ENCODE measurements at places on chromosomes 7 and 10.
A peak's percentile ranks its signal among the peaks of the same experiment; 100 is the strongest.

GRCh38 chr7:148503900-148504487 is 86.6 kb upstream of the C7orf33 start:
- no peak for DNase-seq
- no peak overlapping the region for H3K27ac ChIP-seq
- no peaks in the 10 kb centered on the region for H3K36me3 ChIP-seq
- H3K27me3 ChIP-seq: no peaks in the 10 kb centered on the region
- H3K4me3 ChIP-seq: no peak overlapping the region

DNA sequence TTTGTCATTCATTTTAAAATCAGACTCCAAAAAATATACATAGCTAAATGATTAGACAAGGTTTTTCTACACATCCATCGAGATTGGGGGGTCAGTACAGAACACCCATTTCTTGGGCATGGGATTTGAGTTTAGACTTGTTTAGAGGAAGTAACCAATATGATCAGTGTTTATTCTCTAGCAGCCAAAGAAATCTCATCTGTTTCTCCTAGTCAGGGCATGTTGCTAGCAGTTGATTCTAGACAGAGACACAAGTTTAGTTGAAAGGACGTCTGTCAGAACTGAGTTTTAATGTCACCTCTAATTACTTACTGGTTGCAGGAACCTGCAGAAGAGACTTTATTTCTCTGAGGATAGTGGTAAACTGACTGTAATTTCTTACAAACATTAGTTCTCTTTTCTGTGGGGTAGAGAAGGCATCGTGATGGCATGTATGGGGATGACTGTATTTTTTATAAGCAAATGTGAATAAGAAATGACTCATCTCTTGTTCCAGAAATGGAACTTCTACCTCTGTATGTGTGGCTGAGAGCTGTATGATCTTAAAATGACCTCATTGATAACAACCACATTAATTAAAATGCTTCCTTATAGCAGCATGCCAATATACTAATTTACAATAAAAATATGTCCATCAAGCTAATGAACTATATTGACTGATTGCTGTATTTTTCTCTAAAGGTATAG is 30.6 kb upstream of the RHOBTB1 start:
- peaks cover 59% of the 10 kb centered on the region for H3K4me1 ChIP-seq
- H3K27me3 ChIP-seq: no peaks in the 10 kb centered on the region
- H3K27ac ChIP-seq: peak overlapping the region; percentile 9
- H3K36me3 ChIP-seq: peaks cover 5% of the 10 kb centered on the region
- no peak for DNase-seq

GRCh38 chr10:124706462-124707143 is 37.6 kb downstream of the FAM53B start:
- H3K27ac ChIP-seq: peak overlapping the region; percentile 66
- peaks cover 65% of the 10 kb centered on the region for H3K4me1 ChIP-seq
- no peaks in the 10 kb centered on the region for H3K36me3 ChIP-seq
- DNase-seq: no peak

- no peaks in the 10 kb centered on the region for H3K36me3 ChIP-seq
- DNase-seq: peak; percentile 74
- H3K4me3 ChIP-seq: no peak overlapping the region
- H3K27me3 ChIP-seq: peaks cover 3% of the 10 kb centered on the region
These were observed 70.8 kb downstream of the XPNPEP1 start for GRCh38 chr10:109852475-109853037.

DNA sequence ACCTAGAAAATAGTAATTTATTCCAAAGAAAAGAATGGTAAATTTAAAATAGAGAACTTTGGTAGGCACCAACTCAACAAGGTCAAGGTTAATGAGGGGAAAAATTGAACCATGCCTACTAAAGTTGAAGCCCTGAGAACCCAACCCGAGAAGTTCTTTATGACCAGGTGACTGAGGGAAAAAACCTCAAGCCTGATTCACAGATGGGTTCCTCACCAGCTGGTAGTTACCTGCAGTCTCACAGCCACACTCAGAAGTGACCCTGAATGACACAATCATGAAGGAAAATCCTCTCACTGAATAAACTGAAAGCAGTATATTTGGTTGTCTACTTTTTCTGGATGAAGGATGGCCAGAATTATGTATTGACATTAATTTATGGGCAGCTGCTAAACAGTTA is 7.0 kb downstream of the C10orf67 start:
- H3K27ac ChIP-seq: no peak overlapping the region
- no peak for DNase-seq
- H3K4me3 ChIP-seq: no peak overlapping the region
- H3K36me3 ChIP-seq: no peaks in the 10 kb centered on the region

DNA sequence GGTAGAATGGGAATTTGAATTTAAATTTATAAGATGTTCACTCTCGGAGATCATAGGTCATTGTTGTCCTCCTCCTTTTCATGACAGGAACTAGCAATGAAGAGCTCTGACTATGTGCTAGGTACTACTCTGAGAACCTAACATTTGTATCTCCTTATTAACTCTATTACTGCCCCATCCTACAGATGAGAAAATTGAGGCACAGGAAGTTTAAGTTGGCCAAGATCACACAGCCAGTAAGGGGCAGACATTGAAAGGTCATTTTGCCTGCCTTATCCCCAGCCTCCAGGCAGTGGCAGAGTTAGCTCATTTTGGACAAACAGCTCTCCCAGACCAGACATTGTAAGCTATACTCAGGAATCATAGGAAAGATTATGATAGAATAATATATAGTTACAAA is 6.0 kb downstream of the SRGN start:
- no peaks in the 10 kb centered on the region for H3K27me3 ChIP-seq
- H3K4me3 ChIP-seq: no peak overlapping the region
- H3K4me1 ChIP-seq: no peaks in the 10 kb centered on the region
- no peak overlapping the region for H3K27ac ChIP-seq

DNA sequence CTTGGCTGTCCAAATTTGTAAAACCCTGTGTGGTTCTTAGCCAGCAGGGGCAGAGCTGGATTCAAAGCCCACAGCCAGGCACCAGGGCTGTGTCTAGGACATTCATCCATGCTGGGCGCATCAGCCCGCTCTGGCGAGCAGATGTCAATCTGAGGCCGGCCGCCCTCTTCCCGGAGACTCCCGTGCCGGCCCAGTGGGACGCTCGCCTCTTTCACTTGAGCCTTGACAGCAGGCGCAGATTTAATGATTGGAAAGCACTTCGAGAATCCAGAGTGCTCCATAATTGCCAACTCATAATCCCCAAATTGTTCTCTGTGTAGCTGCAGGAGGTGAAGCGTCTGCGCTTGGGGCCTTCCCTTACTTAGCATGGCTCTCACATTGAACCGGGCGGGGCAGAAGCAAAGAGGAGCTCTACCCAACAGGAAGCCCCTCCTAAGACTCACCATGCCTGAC is 36.7 kb downstream of the SLIT1 start:
- H3K36me3 ChIP-seq: no peaks in the 10 kb centered on the region
- DNase-seq: no peak
- H3K4me3 ChIP-seq: no peak overlapping the region
- H3K4me1 ChIP-seq: peaks cover 1% of the 10 kb centered on the region

DNA sequence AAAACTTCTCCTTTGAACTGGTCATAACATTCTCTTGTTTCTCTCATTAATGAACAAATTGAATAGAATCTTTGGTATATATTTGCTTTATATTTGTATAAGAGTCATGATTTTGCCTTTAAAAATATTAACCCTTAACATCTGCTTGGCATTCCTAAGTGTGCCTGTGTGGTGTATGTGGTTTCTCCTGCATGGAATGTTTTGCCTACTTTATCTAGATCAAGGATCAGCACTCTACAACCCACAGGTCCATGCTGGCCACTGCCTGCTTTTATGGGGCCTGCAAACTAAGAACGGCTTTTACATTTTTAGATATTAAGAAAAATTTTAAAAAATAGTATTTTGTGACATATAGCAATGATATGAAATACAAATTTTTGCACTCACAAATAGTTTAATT is 4.3 kb upstream of the LAMB4 start:
- no peak overlapping the region for H3K27ac ChIP-seq
- H3K27me3 ChIP-seq: no peaks in the 10 kb centered on the region
- H3K4me3 ChIP-seq: no peak overlapping the region
- no peaks in the 10 kb centered on the region for H3K36me3 ChIP-seq

- H3K4me3 ChIP-seq: no peak overlapping the region
- no peaks in the 10 kb centered on the region for H3K36me3 ChIP-seq
- H3K4me1 ChIP-seq: peaks cover 42% of the 10 kb centered on the region
- H3K27me3 ChIP-seq: no peaks in the 10 kb centered on the region
- no peak overlapping the region for H3K27ac ChIP-seq
These were observed 181.3 kb upstream of the PRPS1L1 start for GRCh38 chr7:18208921-18209320.

DNA sequence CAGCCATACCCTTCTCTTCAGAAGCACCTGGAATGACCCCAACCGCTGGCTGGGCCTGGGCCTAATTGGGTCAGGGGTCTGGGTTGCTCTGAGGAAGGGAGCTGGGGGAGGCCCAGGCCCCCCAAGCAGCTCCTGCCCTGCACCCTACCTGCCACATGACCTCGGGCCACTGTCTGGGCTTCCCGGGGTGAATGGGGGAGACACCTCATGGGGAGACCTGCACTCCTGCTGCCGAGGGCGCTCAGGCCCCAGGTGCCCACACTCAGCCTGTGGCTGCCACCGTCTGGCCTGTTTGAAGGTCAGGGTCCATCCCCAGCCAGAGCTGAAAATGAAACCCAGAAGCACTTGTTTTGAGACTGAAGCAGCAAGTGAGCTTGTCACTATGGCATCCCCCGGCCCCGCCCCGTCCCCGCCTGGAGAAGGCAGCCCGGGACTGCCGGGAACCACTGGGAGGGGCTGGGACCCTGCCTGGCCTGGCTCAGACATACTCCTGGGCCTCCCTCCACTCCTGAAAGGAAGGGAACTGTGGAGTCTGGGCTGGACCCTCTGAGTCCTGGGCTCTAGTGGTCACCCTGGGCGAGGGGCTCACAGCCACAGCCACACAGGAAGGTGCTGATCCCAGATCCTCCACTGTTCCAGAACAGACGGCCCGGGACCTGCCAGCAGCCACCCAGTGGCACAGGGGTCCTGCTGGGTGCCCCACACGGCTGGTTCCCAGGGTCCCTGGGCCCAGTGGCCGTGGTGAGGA is 7.4 kb upstream of the MICALL2 start:
- H3K27ac ChIP-seq: peak overlapping the region; percentile 47
- H3K36me3 ChIP-seq: no peaks in the 10 kb centered on the region
- H3K4me1 ChIP-seq: peaks cover 14% of the 10 kb centered on the region
- peak; percentile 67 for DNase-seq

DNA sequence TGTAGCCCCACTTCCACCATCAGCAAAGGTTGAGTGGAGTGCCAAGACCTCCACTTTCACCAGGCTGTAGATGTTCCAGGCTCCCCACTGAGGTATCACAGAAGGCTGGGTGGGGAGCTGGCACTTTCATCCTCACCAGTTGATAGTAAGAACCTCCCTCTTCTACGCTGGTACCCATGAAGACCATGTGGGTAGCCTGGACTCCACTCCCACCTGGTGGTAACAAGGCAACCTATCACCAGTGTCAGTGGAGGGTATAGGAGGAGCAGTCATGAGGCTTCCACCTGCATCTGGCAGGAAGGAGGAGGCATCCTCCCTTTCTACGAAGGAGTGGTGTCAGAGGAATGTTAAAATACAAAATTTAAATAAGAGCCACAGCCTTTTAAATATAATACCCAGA is 4.4 kb downstream of the SMIM30 start:
- peaks cover 20% of the 10 kb centered on the region for H3K36me3 ChIP-seq
- no peak for DNase-seq
- peaks cover 20% of the 10 kb centered on the region for H3K4me1 ChIP-seq
- H3K27ac ChIP-seq: no peak overlapping the region
- H3K4me3 ChIP-seq: no peak overlapping the region

DNA sequence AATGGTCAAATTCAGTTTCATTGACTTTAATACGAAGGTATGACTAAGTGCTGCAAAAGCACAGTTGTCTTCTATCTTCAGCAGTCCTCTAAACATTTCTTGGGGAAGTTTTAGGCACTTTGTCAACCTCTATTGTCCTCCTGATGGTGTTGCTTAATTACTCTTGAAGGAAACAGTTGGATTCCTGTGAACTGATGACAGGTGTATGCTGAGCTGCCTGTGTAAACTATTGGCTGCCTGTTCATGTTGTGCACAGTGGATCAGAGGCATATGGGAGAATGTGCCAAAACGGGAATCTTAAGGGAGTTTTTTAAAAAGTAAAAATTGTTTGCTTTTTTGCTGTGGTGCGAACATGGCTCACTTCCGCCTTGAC is 221.0 kb downstream of the AUTS2 start:
- H3K4me3 ChIP-seq: no peak overlapping the region
- H3K27me3 ChIP-seq: no peaks in the 10 kb centered on the region
- H3K27ac ChIP-seq: no peak overlapping the region
- H3K4me1 ChIP-seq: peaks cover 70% of the 10 kb centered on the region
- H3K36me3 ChIP-seq: no peaks in the 10 kb centered on the region

- no peak overlapping the region for H3K4me3 ChIP-seq
- peaks cover 2% of the 10 kb centered on the region for H3K36me3 ChIP-seq
- no peaks in the 10 kb centered on the region for H3K27me3 ChIP-seq
- peaks cover 36% of the 10 kb centered on the region for H3K4me1 ChIP-seq
- no peak overlapping the region for H3K27ac ChIP-seq
These were observed 165.5 kb downstream of the TCF7L2 start for GRCh38 chr10:113115556-113115955.

All from mesothelial cell of epicardium (in vitro differentiated cells).